ENCODE measurements at places on chromosomes 13 and 19. TPM values are rescaled to one million over a fixed set of nuclear protein-coding genes. Genes with fewer than 3 reads are reported as not detected.

DNA sequence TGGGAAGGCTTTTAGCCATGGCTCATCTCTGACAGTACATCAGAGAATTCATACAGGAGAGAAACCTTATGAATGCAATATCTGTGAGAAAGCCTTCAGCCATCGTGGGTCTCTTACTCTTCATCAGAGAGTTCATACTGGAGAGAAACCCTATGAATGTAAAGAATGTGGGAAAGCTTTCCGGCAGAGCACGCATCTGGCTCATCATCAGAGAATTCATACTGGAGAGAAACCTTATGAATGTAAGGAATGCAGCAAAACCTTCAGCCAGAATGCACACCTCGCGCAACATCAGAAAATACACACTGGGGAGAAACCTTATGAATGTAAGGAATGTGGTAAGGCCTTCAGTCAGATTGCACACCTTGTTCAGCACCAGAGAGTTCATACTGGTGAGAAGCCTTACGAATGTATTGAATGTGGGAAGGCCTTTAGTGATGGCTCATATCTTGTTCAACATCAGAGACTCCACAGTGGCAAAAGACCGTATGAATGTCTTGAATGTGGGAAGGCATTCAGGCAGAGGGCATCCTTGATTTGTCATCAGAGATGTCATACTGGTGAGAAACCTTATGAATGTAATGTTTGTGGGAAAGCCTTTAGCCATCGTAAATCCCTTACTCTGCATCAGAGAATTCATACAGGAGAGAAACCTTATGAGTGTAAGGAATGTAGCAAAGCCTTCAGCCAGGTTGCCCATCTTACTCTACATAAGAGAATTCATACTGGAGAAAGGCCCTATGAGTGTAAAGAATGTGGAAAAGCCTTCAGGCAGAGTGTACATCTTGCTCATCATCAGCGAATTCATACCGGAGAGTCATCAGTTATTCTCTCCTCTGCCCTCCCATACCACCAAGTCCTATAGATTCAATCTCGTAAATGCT is 10.7 kb downstream of the ZNF470 start:
- DNase-seq = no peak

- DNase-seq = no peak
These were observed 55.9 kb downstream of the ATP7B start for GRCh38 chr13:51955281-51955771.

SRRM5 gene
- 0.73 TPM for total RNA-seq

GRCh38 chr19:45172611-45173208 is 5.3 kb downstream of the TRAPPC6A start:
- DNase-seq = no peak

GRCh38 chr13:48853728-48854102 is 122.0 kb upstream of the FNDC3A start:
- DNase-seq = no peak

- no peak for DNase-seq
These were observed 23.0 kb upstream of the NDFIP2 start for GRCh38 chr13:79457948-79458347.

GRCh38 chr13:74048756-74049155 is 85.4 kb downstream of the KLF12 start:
- no peak for DNase-seq

DNA sequence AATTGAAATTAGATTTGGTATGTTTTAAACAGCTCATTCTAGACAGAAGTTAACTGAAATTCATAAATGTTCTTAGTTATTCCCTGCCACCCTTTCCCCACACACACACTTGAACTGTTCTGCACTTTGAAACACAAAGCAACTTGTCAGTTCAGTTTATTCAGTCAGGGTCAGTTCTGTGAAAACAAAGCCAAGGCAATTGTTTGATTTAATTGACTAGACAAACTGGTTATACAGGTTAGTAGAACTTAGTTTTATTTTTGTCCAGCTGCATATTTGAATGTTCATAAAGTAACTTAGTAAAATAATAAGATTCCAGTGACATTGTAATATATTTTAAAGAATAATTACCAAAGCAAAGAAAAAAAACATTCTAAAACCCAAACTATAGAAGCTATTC is 98.3 kb upstream of the KLF5 start:
- DNase-seq = no peak

DNA sequence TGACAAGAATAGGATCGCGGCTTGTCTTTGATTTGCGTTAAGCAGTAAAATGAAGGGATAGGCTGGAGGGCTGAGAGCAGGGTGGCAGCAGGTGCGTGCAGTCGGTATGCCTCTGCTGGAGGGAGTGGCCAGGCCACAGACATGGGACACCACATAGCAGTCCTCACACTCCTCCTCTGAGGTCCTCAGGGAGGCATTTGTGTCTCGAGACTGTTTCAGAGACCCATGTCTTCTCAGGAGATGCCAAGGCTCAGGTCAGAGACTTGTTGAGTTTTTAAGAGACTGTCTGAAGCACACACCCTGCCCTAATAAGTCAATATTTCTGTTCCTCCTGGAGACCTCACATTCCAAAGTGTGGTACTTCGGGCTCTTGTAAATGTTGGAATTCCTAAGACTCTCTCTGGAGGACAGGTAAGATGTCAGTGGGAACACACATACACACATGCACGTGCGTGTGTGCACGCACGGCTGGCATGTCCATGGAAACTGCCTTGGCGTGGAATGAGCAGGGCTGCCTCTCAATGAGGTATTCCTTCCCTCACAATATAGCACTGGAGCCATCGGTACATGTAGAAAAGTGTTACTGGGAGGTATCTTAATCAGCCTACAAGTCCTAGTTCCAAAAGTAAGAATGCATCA is 46.4 kb downstream of the COL4A2 start:
- DNase-seq = no peak

PLIN5 gene
- total RNA-seq = 61.6 TPM
